ENCODE measurements at places on chromosomes 16 and 17.

- no peak for DNase-seq
These were observed 183.6 kb upstream of the CDH11 start for GRCh38 chr16:65305266-65305959.

GRCh38 chr16:29765167-29766032 lies 12.7 kb upstream of the ZG16 start:
- DNase-seq, result no peak

DNA sequence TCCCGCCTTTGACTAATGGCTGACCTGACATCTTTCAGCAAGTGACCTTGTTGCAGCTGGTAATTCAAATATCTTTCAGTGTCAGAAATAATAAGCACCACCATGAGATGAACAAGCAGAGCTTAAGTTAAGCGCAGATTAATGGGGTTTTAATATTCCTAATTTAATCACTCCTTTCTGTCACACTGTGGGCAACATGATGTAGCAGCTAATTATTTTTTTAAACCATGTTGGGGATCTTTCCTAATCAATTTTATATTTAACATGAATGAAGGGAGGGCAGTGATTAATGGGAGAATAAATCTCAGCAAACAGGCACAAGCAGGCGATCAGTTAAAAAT lies 353.6 kb upstream of the TNRC6C start:
- no peak for DNase-seq

GRCh38 chr17:41823141-41823524 lies 10.3 kb downstream of the FKBP10 start:
- DNase-seq, result no peak

GRCh38 chr16:53614346-53614745 lies 89.3 kb downstream of the RPGRIP1L start:
- DNase-seq, result no peak

DNA sequence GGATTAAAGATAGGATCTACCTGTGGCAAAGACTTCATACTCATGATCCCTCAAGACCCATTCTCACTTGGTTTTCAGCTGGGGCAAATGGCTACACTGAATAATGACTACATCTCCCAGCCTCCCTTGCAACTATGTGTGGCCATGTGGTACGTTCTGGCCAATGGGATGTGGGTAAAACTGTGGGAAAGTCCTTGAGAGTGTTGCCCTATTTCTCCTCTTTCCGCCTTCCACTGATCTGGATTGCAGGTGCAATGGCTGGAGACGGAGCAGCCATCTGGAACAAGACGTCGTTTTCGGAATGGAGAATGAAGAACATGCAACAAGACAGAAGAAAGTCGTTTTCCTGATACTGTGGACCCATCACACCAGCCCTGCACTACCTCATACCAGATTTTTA lies 48.5 kb downstream of the HAPSTR1 start:
- no peak for DNase-seq

GRCh38 chr17:82942166-82943130 lies 102.6 kb upstream of the ZNF750 start:
- DNase-seq, result no peak

- DNase-seq, result no peak
These were observed 8.2 kb downstream of the NHERF2 start for GRCh38 chr16:2034696-2035430.

GRCh38 chr16:79659344-79659743 lies 58.8 kb upstream of the MAF start:
- no peak for DNase-seq

DNA sequence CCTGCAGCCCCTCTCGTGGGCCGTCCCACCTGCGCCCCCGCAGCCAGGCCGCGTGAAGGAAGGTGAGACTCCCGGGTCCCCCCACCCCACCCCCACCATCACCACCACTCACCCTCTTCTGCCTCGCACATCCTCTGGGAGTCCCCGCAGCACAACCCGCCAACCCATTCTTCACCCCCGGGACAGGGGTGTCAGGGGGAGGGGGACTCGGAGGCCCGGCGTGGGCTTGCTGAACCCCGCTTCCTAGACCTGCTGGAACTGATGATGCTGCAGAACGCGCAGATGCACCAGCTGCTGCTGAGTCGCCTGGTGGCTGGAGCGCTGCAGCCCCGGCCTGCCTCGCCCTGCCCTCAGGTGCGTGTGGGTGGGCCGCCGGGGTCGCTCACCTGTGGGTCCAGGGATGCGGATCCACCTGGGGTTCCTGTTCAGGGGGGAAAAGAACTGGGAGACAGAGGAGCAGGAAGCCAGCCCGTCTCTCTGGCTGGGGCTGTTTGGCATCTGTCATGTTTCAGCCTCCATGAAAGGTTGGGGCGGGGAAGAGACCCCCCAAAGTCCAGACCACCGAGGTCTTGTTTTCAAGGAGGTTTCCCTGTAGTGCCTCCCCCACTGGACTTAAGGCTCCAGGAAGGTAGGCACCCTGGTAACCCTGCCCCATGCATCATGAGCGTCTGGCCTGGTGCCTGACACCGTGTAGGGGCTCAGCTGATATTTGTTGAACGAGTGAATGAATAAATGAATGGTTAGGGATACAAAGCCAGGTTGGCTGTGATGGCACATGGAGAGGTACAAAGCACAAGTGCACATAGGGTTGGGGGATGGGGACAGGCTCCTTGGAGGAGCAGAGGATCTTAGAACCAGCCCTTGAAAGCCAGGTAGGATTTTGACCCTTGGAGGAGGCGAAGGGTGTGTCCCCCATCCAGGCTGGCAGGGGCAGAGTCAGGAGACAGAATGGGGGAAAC lies 849 bp downstream of the PRR29 start:
- no peak for DNase-seq

- no peak for DNase-seq
These were observed 43.6 kb downstream of the RPA1 start for GRCh38 chr17:1873418-1873817.

DNA sequence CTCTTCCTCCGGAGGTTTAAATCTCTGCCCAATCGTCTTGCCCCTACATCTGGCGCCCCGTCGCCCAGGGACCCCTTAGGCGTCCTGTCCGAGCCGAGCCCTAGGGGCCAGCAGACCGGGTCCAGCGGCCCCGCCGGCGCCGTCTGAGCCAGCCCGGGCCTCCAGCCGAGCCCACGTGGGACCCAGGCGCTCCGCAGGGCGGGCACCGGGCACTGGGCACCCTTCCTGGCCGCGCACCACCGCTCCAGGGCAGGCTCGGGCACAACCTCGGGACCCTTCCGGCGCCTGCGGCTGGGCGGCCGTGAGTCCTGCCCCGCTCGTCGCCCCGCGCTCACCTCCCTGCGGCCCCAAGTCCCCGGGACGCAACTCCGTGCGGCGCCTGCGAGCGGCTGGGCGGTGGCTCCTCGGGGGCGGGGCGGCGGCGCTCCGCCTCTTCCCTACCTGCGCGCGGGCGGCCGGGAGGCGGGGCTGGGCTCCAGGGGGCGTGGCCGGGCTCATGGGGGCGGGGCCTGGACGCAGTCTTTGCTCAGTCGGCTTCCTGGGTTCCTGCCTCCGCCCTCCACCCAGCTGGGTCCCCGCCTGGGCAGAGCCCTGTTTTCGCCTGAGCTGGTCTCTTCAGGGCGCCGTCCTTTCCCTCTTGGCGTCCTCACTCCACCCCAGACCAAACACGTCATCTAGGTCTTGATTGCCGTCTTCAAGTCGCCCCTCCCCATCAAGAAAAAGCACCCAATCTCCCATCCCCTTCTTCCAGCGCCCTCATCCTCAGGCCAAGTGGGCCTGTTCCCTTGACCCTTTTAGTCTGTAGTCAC lies at the start of gene RHBDF2:
RHBDF2 (minus strand) TSS at position 406 of the 809 bp plus-strand sequence. CDS start 19,899 bp downstream, outside the sequence.
- peak; percentile 92 for DNase-seq

- no peak for DNase-seq
These were observed 8.1 kb upstream of the CBX2 start for GRCh38 chr17:79769570-79770506.

DNA sequence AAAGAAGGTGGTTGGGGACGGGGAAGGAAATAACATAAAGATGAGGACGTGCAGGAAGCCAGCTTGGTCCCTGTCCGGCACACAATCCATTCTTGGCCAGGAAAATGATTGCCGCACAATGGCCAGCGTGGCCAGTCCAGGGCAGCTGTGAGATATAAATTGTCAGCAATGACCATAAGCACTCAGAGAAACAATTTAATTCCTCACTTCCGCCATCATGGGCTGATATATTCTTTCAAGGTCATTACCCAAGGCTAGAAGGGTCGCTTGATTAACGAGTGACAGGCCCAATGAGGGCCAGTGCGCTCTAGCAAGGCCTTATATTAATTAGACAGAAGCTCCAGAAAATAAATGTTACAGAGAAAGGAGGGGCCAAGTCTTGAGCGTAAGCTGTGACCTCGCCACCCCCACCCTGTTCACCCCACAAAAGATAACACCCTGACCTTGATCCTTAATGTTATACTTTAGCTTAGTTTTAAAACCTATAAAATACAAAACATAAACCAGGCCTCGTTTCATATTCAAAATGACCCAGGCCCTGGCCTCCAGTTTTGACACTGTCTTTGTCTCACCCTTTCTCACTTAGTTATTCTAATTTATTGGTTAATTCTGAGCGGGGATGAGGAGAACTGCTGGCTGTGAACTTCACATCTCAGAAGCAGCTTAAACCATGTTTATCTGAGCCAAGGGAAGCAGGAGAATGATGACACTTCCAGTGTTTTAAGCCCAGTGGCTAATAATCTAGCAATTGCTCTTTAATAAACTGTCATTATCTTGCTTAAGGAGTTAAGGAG lies 478.3 kb upstream of the ZFHX3 start:
- no peak for DNase-seq

DNA sequence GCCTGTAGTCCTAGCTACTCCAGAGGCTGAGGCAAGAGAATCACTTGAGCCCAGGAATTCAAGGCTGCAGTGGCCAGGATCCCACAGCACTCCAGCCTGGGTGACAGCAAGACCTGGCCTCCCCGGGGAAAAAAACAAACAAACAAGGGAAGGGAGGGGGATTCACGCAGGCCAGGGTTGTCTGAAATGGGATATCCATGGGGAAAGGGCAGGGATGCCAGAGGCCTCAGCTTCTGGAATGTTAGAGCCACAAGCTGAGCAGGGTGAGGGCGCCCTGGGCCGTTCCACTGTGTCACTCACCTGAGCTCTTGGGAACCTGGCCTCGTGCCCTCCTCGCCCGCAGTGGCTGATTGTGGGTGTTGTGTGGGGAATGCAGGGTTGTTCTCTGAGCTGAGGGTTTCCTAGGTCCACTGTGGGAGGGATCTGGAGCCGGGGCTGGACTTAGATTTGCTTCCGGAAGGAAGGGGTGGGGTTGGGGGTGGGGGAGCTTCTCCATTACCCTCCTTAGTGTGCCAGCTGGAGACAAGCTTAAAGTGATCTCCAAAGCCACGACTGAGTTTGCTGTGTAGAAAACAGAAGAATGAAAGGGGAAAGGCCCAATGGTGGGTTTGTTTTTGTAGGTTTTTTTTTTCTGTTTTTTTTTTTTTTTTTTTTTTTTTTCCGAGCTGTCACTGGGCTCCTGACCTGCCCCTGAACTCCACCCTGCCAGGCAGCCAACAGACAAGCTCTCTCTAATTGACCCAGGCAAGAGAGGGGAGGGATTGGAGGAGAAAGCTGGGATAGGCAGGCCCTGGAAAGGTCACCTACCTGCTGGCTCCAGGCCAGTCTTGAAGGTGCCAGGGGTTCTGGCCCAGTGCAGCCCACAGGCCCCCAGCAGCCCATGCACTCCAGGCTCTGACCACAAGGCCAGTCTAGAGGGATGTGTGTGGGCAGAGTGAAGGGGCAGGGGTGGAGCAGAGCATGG lies at the start of gene SULT1A1:
SULT1A1 (minus strand) TSS at position 414 of the 964 bp plus-strand sequence. CDS start 1,189 bp downstream, outside the sequence.
- no peak for DNase-seq

Data from activated CD8-positive, alpha-beta memory T cell treated with anti-CD3 and anti-CD28 coated beads for 48 hours (primary cell).